Occipital lobe (tissue), 3 donors: ENCODE measurements at places on chromosomes 6 and 20. TPM values are rescaled to one million over a fixed set of nuclear protein-coding genes. Genes with fewer than 3 reads are reported as not detected.
A peak's percentile ranks its signal among the peaks of the same experiment; 100 is the strongest.

GRCh38 chr6:84756466-84756865, 7.9 kb downstream of the TBX18 start:
- DNase-seq: no peak

DNA sequence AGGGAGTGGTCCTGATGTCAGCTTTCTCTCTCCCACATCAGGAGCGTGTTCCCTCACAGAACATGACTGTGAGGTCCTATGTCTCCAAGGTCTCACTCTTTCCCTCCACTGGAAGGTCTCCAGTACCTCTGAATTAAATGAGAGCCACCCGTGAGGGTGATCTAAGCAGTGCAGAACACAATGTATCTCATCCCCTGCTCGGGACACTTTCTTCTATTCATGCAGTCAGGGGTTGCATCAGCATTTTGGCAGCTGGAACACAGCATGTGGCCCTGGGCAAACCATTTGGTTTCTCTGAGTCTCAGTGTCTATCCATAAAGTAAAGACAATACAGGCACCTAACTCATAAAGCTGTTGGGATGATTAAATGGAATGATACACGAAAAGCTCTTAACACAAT, 34.2 kb downstream of the MAFB start:
- DNase-seq: no peak

DNA sequence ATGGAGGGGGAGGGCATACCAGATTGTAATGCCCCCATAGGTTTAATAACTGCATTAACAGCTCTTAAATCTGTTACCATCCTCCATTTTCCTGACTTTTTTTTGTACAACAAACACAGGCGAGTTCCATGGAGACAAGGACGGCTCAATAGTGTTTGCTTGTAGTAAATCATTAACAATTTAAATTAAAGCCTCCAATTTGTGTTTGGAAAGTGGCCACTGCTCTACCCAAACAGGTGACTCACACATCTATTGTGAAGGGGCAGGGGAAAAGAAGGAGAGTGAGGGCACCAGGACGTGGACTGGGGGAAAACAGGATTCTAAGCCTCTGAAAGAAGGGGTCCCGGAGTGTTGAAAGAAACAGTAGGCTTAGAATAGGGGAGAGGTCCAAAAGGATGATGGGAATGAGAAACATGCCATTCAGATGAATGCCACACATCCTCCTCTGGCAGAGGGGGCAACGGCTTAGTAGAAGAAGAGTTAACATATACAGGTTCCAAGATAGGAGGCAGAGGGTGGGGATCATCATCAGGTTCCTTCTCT, 6.9 kb downstream of the GLYATL3 start:
- DNase-seq: no peak

DNA sequence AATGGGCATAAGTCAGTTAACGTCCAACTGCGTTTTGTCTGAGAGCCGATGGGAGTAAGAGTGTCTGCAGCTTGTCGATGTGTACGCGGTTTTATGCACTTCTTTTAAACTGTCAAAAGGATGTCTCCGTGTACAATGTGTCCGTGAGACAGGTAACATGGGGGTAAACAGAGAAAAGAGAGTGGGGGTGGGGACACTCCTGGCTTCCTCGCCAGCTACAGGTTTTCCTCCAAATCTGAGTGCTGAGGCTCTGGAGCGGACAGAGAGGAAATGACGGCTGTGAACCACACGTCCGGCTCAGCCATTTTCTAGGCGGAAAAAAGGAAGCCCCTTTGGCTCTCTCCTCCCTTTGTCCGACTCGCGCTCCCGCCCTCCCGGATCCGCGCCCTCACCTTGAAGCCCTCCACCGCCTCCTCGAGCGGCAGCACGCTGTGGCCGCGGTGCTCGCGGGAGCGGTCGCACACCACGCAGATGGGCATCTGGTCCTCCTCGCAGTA, 916 bp downstream of the TRIM27 start:
- DNase-seq: no peak

DNA sequence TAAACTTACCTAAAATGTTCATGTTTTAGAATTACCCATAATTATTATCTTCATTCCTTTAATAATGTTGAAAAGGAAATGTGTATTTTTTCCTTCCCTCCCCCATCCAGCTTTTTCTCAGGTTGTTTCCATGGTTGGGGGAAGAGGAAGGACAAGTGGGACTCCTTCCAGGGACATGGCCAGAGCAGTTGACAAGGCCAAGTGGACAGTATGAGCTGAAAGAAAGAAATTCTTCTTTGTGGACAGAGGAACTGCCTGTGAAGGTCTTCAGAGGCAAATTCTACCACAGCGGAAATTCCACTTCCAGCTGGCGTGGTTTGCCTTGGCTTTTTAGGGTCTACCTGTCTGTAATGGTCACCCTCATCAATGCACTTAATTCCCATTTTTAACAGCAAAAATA, 33.8 kb downstream of the RIN2 start:
- DNase-seq: no peak

DNA sequence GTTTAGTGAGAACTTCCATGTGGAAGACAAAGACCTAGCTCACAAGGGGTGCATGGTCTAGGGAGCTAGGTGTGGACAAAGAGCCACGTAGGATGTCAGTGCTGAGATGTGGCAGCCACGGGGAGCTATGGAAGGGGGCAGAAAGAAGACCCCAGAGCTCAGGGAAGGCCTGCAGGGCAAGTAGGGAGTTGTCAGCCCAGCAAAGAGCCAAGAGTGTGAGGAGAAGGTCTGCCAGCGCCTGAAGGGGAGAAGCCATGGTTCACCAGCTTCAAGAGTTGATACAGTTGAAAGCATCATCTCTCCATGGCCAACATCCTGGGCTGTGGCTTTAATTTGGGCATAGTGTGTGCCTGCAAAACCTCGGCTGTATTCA, 95.6 kb downstream of the CDH26 start:
- DNase-seq: no peak

DNA sequence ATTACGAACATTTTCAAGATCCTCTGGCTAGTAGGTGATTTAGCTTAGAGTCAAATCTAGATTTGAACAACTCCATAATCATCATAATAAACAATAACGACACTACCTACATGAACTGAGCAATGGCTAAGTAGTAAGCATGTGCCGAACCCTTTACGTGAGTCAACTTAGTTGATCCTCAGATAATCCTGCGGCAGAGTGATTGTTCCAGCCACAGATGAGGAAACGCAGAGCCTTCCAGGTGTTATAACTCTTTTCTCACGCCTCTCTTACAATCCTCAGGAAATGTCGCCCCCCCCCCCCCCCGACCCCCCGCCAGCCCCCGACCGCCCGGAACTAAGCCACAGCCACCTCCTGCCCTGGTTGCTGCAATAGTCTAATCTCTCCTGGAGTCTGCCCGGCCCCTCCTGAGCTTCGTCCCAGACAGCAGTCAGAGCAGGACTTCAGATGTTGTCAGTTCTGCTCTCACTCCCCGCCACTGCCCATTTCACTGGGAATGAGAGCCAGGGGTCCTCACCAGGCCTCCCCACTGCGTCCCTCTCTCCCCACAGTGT, 141.5 kb upstream of the AGPAT4 start:
- DNase-seq: no peak

DNA sequence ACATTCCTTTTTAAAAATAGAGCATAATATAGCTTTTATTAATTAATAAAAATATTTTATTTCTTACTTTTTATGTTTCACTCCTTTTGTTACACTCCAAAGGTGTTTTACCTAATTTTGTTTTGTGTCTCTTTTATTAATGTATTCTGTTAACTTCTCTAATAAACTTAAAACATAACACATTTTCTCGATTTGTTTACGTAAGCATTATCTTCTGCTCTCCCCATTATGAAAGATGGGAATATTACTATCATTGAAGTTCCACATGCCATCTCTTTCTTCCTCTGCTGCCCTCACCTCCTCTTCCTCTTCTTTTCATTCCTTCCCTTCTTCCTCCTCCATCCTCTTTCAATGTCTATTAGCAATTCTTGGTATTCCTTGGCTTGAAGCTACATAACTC, 85.0 kb upstream of the HCRTR2 start:
- DNase-seq: no peak

DNA sequence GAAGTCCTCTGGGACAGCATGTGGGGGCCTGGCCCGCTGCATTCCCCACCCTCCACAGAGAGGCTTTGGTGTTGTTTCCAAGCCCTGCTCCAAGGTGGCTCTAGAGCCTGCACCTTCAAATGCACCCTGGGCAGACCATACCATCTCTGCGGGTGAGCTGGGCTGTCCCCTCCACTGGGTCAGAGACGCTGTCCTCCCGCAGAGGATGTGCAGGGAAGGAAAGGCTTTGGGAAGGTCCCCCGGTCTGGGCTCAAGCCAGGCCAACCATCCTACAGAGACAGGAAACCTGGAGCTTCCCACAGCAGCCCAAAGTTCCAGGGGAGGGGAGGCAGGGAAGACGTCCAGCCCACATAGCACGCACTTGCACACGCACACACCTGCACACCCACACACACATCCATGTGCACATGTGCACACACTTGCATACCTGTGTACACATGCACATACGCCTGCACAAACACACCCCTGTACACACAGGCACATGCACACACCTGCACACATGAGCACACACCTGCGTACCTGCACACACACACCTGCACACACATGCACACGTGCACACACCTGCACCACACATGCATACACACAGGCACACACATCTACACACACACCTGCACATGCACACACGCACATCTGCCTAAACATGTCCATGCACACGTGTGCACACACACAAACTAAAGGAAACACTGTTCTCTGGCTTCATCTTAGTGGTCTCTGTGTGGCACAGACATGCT, 155.4 kb downstream of the ERMARD start:
- no peak for DNase-seq

DNA sequence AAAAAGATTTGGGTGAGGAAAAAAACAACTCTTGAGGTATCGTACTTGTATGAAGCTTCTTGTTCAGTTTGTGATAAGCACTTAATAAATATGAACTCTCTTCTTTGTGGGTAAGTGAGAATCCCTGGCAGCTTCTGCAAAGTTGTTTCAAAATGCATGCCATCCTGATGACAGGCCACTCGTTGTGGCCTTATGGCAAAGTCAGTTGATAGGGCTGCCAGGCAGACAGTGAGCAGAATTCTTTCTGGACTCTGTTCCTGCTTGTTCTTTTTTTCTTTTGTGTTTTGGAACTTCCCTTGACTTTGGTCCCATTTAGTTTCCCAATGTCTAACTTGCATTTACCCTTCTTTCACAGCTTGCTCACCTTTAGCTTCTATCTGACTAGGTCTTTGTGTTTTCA, 983.5 kb upstream of the FLRT3 start:
- no peak for DNase-seq

DNA sequence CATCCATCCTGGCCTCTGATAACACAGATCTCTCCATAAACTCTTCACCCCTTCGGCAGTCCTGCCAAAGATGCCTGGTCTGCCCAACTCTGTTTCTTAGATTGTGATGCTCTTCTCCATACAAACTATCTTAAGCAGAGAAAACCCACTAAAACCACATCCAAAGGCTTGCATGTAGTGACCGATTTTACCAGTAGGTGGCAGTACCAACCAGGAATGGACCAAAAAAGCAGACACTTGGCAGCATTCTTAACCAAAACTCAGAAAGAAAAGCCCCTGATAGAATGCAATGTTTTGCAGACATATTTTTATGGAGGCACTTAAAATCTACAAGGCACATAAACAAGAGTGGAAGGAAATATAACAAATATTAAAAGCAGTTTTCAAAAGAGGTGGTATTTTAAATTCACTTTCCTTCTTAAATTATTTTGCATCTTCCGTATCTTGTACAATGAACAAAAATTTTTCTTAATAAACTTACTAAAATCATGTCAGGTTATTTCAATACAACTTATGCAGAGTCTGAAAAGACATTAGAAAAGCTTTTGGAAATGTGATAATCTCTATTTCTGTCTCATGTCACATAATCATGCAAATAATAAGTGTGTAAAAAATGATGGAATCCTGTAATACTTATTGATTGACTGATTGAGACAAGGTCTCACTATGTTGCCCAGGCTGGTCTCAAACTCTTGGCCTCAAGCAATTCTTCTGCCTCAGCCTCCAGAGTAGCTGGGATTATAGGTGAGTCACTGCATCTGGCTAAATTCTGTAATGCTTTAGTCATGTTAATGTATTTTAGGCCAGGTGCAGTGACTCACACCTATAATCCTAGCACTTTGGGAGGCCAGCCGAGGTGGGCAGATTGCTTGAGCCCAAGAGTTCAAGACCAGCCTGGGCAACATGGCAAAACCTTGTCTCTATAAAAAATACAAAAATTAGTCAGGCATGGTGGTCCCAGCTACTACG, 29.4 kb downstream of the LRP11 start:
- DNase-seq: peak; percentile 32

DNA sequence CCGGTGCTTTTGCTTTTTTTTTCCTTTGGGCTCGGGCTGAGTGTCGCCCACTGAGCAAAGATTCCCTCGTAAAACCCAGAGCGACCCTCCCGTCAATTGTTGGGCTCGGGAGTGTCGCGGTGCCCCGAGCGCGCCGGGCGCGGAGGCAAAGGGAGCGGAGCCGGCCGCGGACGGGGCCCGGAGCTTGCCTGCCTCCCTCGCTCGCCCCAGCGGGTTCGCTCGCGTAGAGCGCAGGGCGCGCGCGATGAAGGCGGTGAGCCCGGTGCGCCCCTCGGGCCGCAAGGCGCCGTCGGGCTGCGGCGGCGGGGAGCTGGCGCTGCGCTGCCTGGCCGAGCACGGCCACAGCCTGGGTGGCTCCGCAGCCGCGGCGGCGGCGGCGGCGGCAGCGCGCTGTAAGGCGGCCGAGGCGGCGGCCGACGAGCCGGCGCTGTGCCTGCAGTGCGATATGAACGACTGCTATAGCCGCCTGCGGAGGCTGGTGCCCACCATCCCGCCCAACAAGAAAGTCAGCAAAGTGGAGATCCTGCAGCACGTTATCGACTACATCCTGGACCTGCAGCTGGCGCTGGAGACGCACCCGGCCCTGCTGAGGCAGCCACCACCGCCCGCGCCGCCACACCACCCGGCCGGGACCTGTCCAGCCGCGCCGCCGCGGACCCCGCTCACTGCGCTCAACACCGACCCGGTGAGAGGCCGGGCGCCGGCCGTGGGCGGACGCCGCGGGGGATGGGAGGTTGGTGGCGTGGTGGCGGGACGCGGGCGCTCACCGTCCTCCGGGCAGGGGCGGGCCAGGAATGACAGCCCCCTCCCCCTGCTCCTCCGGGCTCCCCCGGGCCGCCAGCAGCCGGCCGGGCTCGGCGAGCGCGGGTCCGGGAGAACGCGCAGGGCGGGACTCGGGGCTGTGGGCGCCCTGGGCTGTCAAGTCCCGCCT, 606 bp downstream of the ID4 start:
- no peak for DNase-seq

GRCh38 chr20:44087857-44088120, 99.2 kb downstream of the JPH2 start:
- no peak for DNase-seq

DNA sequence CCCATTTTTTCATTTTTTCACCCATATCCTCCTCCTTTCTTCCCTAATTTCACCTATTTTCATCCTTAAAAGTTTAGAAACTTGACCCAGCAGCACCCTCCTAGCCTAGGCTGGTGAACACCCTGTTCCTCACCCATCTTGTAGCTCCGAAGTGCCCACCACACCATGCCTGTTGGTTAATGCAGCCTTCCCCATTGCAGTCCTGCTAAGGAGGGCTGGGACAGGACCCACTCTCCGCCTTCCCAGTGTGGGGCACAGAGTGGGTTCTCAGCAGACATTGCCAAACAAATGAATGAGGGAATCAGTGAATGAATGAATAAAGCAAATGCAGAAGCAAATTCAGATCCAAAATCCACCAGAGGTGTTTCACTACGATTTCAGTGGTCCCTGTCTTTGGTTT, 45.7 kb downstream of the CTCFL start:
- no peak for DNase-seq

- DNase-seq: no peak
Measured at GRCh38 chr6:35411066-35411465, 41.1 kb upstream of the FANCE start.

Gene LRRC1
- total RNA-seq: 12.0 TPM

Gene APCDD1L
- not detected for total RNA-seq

Gene EFHC1
- 37.0 TPM for total RNA-seq

Gene ARG1
- 0.94 TPM for total RNA-seq

Gene MYBL2
- 0.47 TPM for total RNA-seq

Gene FNDC11
- total RNA-seq: 4.1 TPM

Gene PLCB4
- 12.6 TPM for total RNA-seq

Gene TAF8
- 4.8 TPM for total RNA-seq
